ENCODE measurements at places on chromosomes 3 and 15.

DNA sequence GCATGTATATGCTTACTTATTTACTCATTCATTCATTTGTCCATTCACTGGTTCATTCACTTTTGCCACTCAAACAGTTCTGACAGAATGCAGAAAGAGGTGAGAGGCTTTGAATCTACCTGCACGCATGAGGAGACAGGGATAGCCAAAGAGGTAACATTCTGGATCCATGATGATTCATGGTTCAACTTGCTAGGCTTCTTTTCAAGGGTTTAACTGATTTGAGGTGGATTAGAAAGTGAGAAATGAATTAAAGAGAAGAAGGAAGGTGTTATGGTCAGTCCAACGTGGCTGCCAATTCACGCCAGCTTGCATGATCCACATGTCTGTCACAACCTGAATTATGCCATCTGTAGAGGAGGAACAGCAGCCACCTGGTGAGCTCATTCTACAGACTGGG is 260.6 kb downstream of the ARRDC4 start:
- no peak for DNase-seq

DNA sequence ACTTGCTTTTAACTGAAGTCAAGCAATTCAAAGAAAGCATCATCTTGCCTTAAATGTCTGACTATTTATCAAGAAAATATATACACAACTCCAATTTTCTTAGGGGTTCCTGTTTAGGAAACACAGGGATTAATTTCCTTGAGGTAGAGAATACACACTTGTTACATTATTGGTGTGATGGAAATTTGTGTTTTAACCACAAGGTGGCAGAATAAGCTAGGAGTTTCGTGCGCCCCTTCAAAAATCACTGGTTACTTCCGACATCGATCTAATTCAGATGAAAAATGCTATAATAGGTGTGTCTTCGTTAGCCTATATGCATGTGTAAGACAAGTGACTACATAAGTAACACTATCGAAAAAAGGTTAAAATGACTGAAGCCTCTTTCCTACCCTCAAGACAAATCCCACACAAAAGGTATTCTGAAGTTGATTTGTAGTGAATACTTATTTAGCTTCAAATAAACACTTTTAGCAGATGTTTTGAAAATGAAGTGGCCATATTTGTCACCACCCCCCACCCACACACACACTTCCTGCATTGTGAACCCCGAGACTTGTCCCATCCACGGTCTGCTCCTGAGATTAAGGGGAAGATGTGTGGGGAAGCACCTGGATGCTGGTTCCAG is 246.5 kb downstream of the ROBO1 start:
- DNase-seq, result no peak

DNA sequence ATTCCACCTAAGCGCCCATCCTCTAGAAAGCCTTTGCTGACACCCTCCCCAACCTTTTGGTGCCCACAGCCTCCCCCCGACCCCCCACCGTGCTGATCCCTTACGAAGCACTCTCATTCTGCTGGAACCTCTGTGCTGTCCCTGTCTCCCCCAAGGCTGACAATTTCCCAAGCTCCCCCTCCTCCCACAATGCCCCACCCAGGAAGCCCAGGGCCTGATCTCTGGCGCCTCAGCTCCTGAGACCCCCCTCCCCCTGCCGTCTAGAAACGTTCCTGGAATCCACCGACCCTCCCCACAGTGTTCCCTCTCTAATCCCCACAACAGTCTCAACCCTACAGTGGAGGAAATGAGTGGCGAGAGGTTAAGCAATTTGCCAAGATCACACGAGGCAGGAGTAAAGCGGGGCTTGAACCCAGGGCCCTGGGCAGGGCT is 18.3 kb downstream of the MYL3 start:
- DNase-seq, result no peak

GRCh38 chr15:70875001-70875782 is 17.0 kb downstream of the THAP10 start:
- DNase-seq, result no peak

- no peak for DNase-seq
Observed at GRCh38 chr3:19967208-19967607, 20.3 kb downstream of the RAB5A start.

DNA sequence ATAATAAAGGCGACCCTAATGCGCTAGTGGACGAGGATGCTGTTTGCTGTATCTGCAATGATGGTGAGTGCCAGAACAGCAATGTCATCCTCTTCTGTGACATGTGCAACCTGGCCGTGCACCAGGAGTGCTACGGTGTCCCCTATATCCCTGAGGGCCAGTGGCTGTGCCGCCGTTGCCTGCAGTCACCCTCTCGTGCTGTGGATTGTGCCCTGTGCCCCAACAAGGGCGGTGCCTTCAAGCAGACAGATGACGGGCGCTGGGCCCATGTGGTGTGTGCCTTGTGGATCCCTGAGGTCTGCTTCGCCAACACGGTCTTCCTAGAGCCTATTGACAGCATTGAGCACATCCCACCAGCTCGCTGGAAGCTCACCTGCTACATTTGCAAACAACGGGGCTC is 7.6 kb downstream of the BRPF1 start:
- no peak for DNase-seq

DNA sequence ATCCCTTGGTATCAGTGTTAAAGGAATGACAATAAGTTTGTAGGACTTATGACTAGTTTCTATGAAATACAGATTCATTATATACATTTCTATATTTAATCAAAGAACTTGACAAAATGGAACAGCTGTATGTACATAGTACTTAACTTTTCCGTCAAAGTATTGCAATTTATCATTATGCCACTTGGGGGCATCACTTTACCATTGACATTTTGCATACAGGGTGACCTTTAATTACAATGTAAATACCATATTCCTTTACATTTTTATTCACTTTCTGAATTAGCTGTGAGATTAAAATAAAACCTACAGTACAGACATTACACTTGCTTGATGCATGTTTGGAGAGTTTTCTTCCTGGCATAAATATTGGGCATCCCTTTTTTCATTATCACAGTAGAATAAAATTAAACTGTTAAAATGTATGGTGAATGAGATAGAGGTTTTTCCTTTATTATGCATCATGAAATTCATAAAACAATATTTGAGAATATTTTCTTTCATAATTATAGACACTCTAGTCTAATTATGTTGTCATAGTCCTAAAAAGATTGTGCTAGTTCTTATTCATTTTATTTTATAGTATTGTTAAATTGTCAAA is 6.9 kb downstream of the NEK11 start:
- no peak for DNase-seq

- no peak for DNase-seq
Observed at GRCh38 chr15:26126070-26126469, 262.9 kb upstream of the ATP10A start.

GRCh38 chr15:89654847-89655805 is at the start of gene KIF7:
Gene KIF7 (minus strand): TSS chr15:89655467. CDS start chr15:89652930, 2,537 bp downstream.
- no peak for DNase-seq

GRCh38 chr3:150898046-150898754 is 7.0 kb downstream of the MINDY4B start:
- no peak for DNase-seq

GRCh38 chr3:169512991-169513390 is 150.5 kb downstream of the MECOM start:
- no peak for DNase-seq

GRCh38 chr3:196063456-196063855 is 18.4 kb downstream of the TFRC start:
- DNase-seq, result no peak

GRCh38 chr15:98592136-98592535 is 56.2 kb upstream of the IGF1R start:
- DNase-seq, result no peak

- no peak for DNase-seq
Observed at GRCh38 chr15:81560405-81560804, 186.4 kb upstream of the TMC3 start.

GRCh38 chr3:14262212-14262611 is 83.6 kb downstream of the LSM3 start:
- no peak for DNase-seq

- DNase-seq, result no peak
Observed at GRCh38 chr3:101852983-101853840, 3.9 kb downstream of the NFKBIZ start.

- no peak for DNase-seq
Observed at GRCh38 chr3:115943579-115943978, 320.3 kb downstream of the GAP43 start.

DNA sequence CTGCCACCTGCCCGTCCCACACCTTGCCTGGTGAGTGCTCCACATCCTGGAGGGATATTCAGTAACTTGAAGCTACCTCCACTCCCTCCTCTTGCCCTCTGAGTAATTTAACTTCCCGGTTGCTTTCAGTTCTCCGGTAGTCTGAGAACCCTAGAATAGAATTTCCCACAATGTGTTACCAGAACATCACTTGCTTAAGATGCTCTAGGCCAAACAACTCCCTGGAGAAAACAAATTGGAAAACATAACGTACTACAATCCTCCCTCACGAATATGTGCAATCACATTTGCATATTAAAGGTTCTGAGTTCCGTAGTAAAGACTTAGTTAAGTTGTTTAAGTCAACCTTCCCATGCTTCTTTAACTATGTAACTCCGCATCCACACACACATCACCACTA is 44.8 kb downstream of the SLCO2A1 start:
- no peak for DNase-seq

DNA sequence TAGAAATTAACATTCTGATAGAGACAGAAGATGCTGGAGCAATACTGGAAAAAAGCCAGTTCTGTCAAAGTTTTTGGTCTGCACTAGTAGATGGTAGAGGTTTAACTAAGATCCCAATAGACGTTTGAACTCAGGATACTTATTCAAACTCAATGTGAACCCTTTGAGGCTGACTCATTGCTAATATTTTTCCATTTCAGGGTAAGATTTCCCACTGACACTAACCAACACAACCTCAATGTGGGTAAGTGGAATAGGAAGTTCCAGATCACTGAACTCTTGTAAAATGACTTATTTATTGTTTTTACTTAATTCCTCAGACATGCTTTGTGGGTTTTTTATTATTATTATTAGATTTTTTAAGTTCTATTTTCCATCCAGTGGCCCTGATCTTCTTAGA is 1024.8 kb downstream of the EPHA3 start:
- no peak for DNase-seq

DNA sequence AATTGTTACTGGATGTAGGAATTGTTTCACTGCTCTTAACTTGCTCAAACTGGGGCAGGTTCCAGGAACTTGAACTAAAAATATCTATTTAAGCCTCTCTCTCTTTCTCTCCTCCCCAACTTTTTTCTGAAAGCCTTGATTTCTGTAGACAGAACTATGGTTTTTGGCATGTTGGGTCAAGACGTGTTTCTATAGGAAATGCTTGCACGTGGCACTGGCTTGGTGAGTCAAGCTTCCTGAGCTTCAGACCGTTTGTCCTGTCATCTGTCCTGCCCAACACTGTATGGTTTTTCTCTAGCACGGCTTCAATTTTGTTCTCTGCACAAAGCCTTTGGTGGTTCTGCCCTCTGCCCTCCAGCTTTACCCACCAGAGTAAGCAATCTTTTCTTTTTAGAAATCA is 13.5 kb downstream of the EAF1 start:
- DNase-seq, result no peak

GRCh38 chr3:144663456-144664436 is 692.1 kb downstream of the DIPK2A start:
- no peak for DNase-seq

GRCh38 chr3:111712294-111713167 is 117.4 kb upstream of the ZBED2 start:
- no peak for DNase-seq

DNA sequence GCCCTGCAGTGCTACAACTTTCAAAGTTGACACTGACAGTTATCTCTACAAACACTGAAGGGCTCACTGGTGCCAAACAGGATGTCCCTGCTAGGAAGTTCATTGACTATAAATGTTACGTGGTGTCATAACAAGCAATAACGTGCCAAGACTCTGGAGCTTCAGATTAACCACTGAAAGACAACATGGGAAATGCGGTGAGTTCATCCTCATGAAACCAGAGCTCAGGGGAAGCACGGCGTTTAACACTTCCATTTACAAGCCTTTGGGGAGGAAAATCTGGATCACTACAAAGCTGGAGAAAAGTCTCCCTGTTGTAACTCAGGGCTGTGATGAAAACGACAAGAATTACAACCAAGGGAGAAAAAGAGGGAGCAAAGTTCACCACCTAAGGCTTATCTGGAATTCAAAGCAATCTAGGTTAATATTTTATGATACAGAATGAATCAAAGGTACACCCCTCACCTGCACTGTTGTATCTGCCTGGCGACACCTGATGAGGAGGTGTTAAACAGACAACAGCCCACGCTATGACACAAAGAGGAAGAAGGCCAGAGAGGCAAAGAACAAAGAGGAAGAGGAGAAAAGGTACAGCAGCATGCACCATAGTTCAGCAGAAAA is 27.0 kb downstream of the SHQ1 start:
- no peak for DNase-seq

DNA sequence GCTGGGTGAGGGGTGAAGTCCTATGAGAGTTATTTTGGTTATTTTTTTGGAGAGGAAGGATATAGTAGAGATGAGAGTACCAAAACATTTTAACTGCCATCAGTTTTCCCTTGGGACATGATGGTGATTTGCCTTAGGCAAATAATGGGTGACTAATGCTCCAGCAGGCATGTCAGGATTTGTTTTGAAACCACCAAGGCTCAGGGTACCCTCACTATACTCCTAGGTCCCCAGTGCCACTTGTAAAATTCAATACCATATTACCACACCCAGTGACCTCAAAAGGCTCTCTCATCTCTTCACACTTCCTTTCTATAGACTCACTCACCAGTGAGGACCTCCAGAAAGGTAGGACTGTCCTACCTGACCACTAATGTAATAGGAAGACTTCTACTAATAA is 83.6 kb downstream of the WDR72 start:
- no peak for DNase-seq

- no peak for DNase-seq
Observed at GRCh38 chr3:69806735-69807438, 67.6 kb downstream of the MITF start.

DNA sequence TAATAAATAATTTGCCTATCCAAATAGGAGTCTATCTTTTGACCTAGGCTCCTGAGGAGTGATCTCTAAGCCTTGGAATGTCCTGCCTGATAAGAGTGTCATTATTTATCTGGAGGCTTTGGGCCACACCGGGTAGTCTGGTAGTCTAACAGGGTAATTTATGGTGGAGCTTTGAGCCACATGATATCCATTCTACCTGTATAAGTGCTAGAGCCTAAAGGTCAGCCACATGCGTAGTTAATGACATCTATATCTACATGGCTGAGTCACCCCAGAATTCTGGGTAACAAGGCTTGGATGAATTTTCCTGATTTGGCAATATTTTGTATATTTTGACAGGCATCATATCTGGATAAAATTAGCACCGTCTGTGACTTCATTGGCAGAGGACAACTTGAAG is 681.4 kb downstream of the MCTP2 start:
- no peak for DNase-seq

Data from activated T-cell treated with anti-CD3 and anti-CD28 coated beads for 1 hour (primary cell).